ENCODE measurements at places on chromosomes 6 and 20. TPM values are rescaled to one million over a fixed set of nuclear protein-coding genes. Genes with fewer than 3 reads are reported as not detected.

DNA sequence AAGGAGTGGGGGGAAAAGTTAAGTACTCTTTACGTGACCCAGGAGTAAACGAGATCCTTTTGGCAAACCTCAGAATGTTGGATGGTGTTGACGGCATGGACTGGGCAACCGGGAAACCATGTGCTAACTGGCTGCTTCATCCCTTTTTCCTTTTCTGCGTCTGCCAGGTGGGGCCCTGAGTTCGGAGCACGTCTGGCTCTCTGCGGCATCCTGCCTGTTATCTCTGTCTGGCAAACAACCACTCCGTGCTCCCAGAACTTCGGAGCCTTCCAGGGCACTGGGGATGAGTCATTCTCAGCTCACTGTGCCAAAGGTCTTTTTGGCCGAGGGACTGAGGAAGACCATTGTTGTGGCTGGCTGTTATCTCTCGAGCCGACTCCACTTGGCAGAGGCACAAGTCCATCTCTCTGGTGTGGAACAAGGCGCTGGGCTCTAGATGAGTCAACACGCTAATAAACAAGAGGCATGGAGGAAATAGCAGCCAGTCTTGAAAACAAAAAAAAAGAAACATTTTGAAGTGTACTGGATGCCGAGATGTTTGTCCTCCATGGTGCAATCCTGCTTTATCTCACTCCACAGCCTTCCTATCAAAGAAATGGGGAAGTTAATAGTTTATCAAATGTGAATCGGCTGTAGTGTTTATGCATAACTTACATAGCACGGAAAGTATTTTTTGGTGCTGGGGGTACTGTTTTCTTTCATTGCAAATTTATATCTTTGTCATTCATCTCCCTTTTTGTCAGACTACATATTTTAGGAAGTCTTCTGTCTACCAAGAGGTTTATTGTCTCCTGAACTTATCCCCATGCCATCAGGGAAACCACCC lies 64.6 kb upstream of the TXNDC5 start:
- no peak for DNase-seq

DNA sequence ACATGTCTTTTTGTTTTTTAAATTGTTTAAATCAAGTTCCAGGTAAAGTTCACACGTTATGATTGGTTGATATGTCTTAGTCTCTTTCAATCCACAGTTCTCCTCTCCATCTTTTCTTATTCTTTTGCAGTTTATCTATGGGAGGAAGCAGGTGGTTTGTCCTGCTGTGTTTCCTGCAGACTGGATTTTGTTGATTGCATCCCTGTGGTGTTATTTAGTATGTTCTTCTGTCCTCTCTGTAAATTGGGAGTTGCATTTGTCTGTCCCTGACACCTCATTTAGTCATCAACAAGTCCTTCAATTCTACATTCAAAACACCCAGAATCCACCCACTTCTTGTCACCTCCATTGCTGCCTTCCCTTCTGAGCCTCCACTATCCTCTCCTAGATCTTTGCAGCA lies 8.1 kb downstream of the PACSIN1 start:
- no peak for DNase-seq

DNA sequence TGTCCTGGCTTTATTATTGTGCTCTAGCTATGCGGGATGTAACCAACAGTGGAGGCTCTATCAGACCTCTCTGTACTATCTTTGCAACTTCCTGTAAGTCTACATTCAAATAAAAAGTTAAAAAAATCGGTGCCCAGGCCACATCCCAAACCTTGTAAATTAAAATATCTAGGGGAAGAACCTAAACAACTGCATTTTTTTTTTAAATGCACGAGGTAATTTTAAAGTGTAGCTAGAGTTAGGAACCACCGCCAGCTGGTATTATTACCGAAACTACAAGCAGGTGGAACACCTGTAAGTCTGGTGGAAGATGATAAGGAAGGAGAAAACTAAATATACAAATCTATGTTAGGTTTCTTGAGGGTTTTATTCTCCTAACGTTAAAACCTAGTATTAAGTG lies 34.5 kb upstream of the ID4 start:
- DNase-seq = no peak

DNA sequence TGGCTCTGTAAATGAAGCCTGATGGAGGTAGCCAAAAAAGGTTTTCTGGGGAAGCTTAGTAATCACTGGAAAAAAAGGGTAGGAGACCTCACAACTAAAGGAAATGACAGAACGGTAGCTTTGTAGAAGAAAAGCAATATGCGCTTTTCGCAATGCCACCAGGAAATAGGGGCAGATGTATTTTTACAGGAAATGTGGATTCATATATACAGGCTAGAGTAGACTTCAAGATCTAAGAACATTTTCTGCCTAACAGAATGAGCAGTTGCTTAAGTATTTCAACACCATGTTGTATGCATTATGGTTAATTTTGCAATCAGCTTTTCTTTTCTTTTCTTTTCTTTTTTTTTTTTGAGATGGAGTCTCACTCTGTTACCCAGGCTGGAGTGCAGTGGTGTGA lies 219.6 kb downstream of the CD83 start:
- no peak for DNase-seq

DNA sequence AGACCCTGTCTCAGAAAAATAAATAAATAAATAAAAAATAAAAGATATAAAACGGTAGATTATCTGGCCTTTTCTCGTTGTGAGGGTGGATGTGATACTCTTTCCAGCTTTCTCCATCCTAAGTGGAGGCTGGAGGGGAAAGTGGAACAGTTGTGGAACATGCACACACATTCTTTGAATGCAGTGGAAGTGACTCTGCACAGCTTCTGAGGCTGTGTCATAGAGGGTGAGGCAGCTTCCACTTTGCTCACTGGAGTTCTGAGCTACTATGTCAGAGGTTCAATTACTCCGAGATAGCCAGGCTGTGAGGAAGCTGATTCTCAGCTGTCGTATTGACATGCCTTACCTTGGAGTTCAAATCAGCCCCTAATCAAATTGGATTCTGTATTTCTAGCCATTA lies 82.2 kb downstream of the CHMP4B start:
- no peak for DNase-seq

- DNase-seq = no peak
These were observed 14.8 kb downstream of the AKAP12 start for GRCh38 chr6:151254451-151255081.

- no peak for DNase-seq
These were observed 672 bp upstream of the UBE2V1 start for GRCh38 chr20:50113420-50114224.

DNA sequence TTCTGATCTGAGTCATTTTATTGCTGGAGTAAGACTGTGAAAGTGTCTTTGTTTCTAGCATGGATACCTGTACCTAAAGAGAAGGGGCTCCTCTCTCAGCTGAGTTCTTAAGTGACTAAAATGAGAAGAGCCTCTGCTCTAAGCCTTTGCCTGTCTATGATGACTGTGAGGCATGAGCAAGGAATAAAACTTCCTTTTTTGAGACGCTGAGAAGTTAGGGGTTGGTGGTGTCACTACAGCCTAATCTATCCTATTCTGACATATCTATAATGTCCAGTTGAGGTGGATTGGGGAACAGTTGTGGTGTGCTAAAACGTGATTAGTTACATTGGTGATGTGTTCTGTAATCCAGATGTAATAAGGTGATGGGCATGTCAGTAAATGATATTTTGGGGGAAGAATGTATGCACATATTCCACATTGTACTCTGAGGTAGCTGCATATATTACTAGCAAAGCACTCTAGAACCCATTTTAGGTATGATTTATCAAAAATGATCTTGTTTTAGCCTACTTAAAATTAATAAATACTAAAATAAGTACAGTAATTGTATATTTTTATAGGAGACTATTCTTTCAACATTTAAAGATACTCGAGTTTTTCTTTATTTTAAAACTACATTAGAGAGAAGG lies 18.1 kb downstream of the ADGRB3 start:
- DNase-seq = no peak

- DNase-seq = no peak
These were observed 85.3 kb downstream of the OGFRL1 start for GRCh38 chr6:71373943-71374342.

Gene PLEKHG1
- total RNA-seq = 0.44 TPM

Gene GABRR1
- 0.10 TPM for total RNA-seq

Gene MOCS1
- total RNA-seq = 22.0 TPM

Gene HDAC2
- total RNA-seq = 223 TPM

Gene ZBTB46
- 20.0 TPM for total RNA-seq

Gene XRN2
- 137 TPM for total RNA-seq

Gene BPI
- not detected for total RNA-seq

Gene SLCO4A1
- 18.4 TPM for total RNA-seq

Gene UNC5CL
- total RNA-seq = 4.3 TPM

All from H7 (cell line).